ENCODE measurements at places on chromosomes 3 and 15. TPM values are rescaled to one million over a fixed set of nuclear protein-coding genes. Genes with fewer than 3 reads are reported as not detected.
A peak's percentile ranks its signal among the peaks of the same experiment; 100 is the strongest.

ITPKA gene
- 7.7 TPM for total RNA-seq

GOLGA8O gene
- total RNA-seq, result not detected

XCR1 gene
- not detected for total RNA-seq

ZPLD1 gene
- total RNA-seq, result 0.22 TPM

TTC23 gene
- 18.6 TPM for total RNA-seq

IMPG2 gene
- 0.11 TPM for total RNA-seq

HMG20A gene
- total RNA-seq, result 17.8 TPM

EOMES gene
- not detected for total RNA-seq

- no peak overlapping the region for H3K4me3 ChIP-seq
- DNase-seq, result no peak
- H3K36me3 ChIP-seq, result no peaks in the 10 kb centered on the region
- no peaks in the 10 kb centered on the region for H3K4me1 ChIP-seq
- H3K27ac ChIP-seq, result no peak overlapping the region
Observed at GRCh38 chr15:98384328-98385029, 263.9 kb upstream of the IGF1R start.

- H3K27ac ChIP-seq, result no peak overlapping the region
- H3K36me3 ChIP-seq, result no peaks in the 10 kb centered on the region
- no peaks in the 10 kb centered on the region for H3K4me1 ChIP-seq
- no peak for DNase-seq
Observed at GRCh38 chr3:69200384-69201068, 78.1 kb upstream of the LMOD3 start.

DNA sequence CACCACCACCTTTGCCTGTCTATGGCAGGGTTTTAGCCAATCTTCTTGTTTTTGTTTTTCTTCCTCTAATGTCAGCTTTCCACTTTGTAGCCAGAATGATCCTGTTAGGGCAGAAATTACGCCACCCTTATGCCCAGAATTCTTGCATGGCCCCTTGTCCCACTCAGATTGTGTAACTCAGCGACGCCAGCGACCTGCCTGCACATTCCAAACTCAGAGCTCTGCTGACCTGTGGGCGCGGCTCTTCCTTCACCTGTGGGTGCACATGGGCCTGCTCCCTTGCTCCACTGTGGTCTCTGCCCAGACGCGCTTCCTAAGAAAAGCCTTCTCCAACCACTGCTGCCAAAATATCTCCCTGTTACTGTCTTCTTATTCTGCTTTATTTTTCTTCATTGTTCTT lies 45.0 kb downstream of the MED12L start:
- no peaks in the 10 kb centered on the region for H3K36me3 ChIP-seq
- no peak overlapping the region for H3K4me3 ChIP-seq
- H3K4me1 ChIP-seq, result no peaks in the 10 kb centered on the region
- no peak overlapping the region for H3K27ac ChIP-seq
- no peak for DNase-seq

DNA sequence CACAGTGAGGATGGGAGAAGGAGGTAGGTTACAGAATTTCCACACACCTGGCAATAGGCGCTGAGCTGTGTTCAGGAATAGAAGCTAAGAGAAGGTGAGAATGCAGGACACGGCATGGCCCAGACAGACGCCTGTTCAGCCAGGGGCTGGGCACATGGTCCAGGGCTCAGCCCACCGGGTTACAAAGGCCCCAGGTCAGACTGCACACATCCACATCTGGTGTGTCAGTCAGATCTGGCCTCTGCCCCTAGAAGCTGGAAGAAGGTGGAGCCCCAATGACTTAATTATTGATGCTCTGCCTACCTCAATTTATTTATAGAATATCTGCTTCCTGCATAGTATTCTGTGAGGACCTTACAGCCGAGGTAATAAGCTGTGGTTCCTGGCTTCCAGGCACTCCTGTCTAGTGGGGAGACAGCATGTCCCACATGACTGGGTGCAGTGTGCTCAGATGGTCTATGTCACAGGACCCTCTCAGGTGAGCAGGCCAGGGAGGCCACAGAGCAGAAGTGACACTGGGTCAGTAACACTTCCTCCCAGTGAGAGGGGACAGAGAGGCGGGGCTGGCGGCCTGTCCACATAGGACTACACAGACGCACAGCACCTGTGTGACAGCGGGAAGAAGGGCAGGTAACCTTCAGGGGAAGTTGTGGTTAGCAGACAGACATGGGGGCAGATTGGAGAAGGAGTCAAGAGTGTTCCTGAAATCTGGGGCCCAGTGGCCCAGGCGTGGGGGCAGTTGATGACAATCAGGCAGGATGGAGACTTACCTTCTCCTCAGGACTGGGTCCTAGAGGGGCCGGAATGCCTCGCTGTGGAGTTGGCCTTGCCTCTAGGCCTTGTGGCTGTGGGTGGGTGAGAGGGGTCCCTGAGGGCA lies 38.6 kb upstream of the PLXNA1 start:
- H3K4me3 ChIP-seq, result no peak overlapping the region
- no peaks in the 10 kb centered on the region for H3K4me1 ChIP-seq
- H3K27me3 ChIP-seq, result no peaks in the 10 kb centered on the region
- DNase-seq, result no peak
- H3K36me3 ChIP-seq, result no peaks in the 10 kb centered on the region

GRCh38 chr3:39125841-39126500 lies 18.5 kb downstream of the TTC21A start:
- H3K36me3 ChIP-seq, result no peaks in the 10 kb centered on the region
- no peaks in the 10 kb centered on the region for H3K27me3 ChIP-seq
- H3K4me3 ChIP-seq, result no peak overlapping the region
- DNase-seq, result peak; percentile 58
- peaks cover 8% of the 10 kb centered on the region for H3K4me1 ChIP-seq

DNA sequence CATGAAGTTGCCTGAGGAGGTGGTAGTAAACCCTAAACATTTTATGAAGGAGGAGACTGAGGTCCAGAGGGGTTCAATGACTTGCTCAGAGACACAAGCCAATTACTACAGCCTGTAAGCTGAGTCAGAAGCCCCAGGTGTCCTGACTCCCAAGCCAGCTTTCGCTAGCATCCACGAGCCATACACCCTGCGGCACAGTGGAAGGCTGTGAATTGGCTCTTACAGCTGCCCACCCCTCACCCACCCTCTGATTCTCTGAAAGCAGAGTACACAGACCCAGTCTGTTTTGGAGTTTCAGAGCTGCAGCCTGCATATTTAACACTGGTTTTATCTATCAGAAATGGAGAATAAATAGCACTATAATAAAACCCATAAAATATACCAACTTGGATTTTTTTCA lies 253.4 kb downstream of the IGSF11 start:
- H3K4me3 ChIP-seq, result no peak overlapping the region
- no peak for DNase-seq
- no peaks in the 10 kb centered on the region for H3K4me1 ChIP-seq
- H3K36me3 ChIP-seq, result no peaks in the 10 kb centered on the region
- H3K27ac ChIP-seq, result no peak overlapping the region

DNA sequence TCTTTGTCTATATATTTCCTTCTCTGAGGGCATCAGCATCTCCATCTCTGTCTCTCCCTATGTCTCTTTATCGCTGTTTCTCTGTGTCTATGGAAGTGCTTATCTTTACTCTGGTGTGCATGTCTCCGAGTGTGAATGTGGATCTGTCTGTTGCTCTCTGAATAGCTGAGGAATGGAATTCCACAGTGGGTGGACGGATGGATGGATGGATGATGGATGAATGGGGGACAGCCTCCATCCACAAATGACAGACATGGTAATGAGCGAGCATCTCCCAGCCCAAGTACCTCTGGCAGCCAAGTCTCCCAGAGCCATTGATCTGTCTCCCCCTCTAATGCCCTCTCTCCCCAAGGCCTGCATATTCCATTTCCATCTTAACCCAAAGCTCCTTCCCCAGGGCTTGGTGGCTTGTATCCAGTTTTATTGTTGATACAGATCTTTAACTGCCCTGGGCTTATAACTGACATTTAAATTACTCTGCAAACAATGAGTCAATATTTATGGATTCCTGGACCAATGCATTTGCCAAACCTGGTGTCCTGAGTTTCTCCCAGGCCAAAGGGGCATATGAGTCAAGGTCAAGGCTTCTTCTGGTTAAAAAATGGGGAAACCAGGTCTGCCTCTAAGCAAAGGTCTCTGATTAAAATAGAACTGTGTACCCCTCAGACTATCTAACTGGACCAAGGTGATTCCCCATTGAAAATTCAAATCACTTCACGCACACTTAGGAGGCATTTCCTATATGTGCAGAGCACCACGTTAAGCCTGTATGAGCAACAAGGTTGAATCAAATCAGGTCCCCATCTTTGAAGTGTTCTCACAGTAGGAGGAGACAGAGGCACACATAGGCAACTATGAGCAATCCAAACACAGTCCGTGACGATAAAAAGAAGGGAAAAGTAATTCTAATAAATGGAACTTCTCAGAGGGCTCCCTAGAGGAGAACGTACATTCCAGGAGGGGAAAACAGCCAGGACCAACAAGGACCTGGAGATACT lies 109.9 kb downstream of the TLE3 start:
- H3K4me1 ChIP-seq, result no peaks in the 10 kb centered on the region
- DNase-seq, result no peak
- H3K27ac ChIP-seq, result no peak overlapping the region
- no peaks in the 10 kb centered on the region for H3K36me3 ChIP-seq
- H3K4me3 ChIP-seq, result no peak overlapping the region

- H3K36me3 ChIP-seq, result no peaks in the 10 kb centered on the region
- no peaks in the 10 kb centered on the region for H3K27me3 ChIP-seq
- DNase-seq, result no peak
- peaks cover 7% of the 10 kb centered on the region for H3K4me1 ChIP-seq
- no peak overlapping the region for H3K27ac ChIP-seq
Observed at GRCh38 chr3:100169201-100169920, 55.1 kb upstream of the FILIP1L start.

DNA sequence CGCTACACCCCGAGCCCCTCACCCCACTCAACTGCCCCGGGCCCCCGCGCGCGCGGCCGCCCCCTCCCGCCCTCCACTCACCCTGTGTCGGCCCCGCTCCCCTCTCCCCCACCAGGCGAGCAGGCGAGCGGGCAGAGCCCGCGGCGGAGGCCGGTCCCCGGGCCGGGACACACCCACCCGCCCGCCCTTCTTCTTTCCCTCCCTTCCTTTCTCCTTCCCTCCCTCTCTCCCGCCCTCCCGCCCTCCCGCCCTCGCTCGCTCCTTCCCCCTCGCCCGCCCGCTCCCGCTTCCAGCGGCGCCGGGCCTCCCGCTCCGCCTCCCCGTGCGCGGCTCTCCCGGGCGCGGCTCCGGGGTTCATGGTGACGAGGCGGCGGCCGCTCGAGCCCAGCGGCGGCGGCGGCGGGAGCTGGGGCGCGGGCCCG lies at the start of gene CTDSPL:
TSS of gene CTDSPL (plus strand) at position 261 of the 422 bp plus-strand sequence. CDS start 320 bp downstream, outside the sequence.
- peak; percentile 74 for DNase-seq
- peak within 1 kb of the TSS; percentile 44 for H3K27ac ChIP-seq
- H3K27me3 ChIP-seq, result no peaks in the 10 kb centered on the region
- H3K4me1 ChIP-seq, result peaks cover 27% of the 10 kb centered on the region

DNA sequence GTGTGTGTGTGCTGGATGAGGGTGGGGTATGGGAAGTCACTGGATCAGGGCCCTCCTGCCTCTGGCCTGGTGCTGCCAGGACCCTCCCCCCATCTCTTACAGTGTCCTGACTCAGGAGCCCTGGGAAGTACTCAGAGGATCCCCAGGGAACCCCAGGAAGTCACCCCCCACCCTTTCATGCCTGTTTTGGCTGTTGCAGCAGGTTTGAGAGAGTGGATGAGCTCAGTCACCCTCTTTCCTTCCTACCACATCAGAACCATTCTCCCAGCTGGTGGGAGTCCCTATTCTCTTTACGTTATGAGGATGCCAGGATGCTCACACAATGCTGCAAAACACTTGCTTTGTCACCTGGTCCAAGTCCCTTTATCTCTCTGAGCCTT lies 59.0 kb downstream of the BDH1 start:
- no peaks in the 10 kb centered on the region for H3K36me3 ChIP-seq
- no peak overlapping the region for H3K27ac ChIP-seq
- H3K27me3 ChIP-seq, result no peaks in the 10 kb centered on the region
- peak; percentile 38 for DNase-seq

- no peak overlapping the region for H3K4me3 ChIP-seq
- no peak overlapping the region for H3K27ac ChIP-seq
- no peak for DNase-seq
- H3K36me3 ChIP-seq, result peaks cover 19% of the 10 kb centered on the region
- peaks cover 21% of the 10 kb centered on the region for H3K4me1 ChIP-seq
Observed at GRCh38 chr15:78003539-78004008, 73.9 kb downstream of the TBC1D2B start.

- peaks cover 22% of the 10 kb centered on the region for H3K4me1 ChIP-seq
- no peak overlapping the region for H3K4me3 ChIP-seq
- peak overlapping the region; percentile 13 for H3K27ac ChIP-seq
- no peaks in the 10 kb centered on the region for H3K27me3 ChIP-seq
Observed at GRCh38 chr15:58873267-58873666, 60.2 kb downstream of the SLTM start.

DNA sequence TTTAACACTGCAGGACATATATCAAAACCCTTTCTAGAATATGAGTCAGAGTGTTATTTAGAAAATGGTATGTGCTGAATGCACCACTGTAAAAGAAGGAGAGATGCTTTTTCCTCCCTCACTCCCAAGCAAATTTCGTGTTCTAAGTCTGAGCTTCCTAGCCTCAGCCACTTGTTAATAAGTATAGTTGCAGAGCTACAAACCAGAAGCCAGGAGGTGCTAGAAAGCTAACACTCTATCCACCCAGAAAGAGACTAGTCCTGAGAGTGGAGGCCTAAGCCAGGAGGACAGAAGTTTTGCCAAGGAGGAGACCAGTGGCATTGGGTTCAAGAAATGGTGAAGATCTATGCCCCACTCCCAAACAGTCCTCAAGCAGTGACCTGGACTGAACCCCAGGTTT lies 40.5 kb upstream of the GYG1 start:
- peak; percentile 26 for DNase-seq
- H3K4me1 ChIP-seq, result peaks cover 10% of the 10 kb centered on the region
- no peak overlapping the region for H3K4me3 ChIP-seq
- H3K36me3 ChIP-seq, result no peaks in the 10 kb centered on the region
- H3K27ac ChIP-seq, result no peak overlapping the region

DNA sequence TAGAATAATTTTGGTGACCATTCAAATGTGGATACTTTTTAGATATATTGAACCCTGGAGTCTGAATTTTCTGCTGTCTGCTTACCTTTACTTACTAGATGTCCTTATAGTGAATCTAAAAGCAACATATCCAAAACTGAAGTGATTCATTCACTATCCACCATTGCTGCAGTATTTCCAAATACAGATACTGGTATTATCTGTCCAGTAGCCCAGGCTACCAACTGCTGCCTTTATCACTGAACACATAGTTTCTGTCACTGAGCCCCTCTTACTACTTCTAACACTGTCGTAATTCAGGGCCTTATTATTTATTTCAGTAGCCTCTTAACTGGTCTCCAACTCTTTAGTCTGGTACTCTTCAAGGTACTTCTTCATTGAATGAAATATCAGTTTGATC lies 49.2 kb downstream of the SLMAP start:
- H3K4me3 ChIP-seq, result no peak overlapping the region
- no peaks in the 10 kb centered on the region for H3K36me3 ChIP-seq

GRCh38 chr3:85161544-85161943 lies 202.8 kb downstream of the CADM2 start:
- no peaks in the 10 kb centered on the region for H3K4me1 ChIP-seq
- no peak overlapping the region for H3K4me3 ChIP-seq
- H3K27me3 ChIP-seq, result no peaks in the 10 kb centered on the region
- H3K27ac ChIP-seq, result no peak overlapping the region
- no peaks in the 10 kb centered on the region for H3K36me3 ChIP-seq
- DNase-seq, result no peak

GRCh38 chr15:29871401-29871800 lies 49.1 kb upstream of the TJP1 start:
- no peaks in the 10 kb centered on the region for H3K36me3 ChIP-seq
- no peak overlapping the region for H3K4me3 ChIP-seq
- H3K4me1 ChIP-seq, result no peaks in the 10 kb centered on the region
- no peak overlapping the region for H3K27ac ChIP-seq
- no peaks in the 10 kb centered on the region for H3K27me3 ChIP-seq
- no peak for DNase-seq

- peaks cover 21% of the 10 kb centered on the region for H3K4me1 ChIP-seq
- H3K4me3 ChIP-seq, result no peak overlapping the region
- DNase-seq, result no peak
- H3K36me3 ChIP-seq, result peaks cover 18% of the 10 kb centered on the region
Observed at GRCh38 chr3:130712718-130713423, 33.8 kb downstream of the PIK3R4 start.
